ENCODE measurements at places on chromosomes 5 and 9.

DNA sequence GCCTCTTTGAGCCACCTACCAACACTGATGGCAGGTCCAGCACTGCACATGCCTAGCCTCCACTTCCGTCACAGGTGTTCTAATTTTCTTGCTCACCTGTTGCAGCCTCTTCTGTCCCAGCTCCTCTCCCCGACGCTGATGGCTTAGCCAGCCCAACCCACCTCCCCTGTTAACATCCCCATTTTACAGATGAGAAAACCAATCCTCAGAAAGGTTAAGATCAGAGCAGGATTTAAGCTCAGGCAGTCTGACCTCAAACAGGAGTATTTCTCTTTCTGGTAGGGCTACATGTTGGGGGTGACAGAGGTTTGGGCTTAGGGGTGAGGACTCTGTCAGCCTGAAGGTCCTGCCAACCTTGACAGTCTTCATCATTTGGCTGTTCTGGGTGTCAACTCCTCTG is 74.5 kb upstream of the PITX1 start:
- DNase-seq = no peak

DNA sequence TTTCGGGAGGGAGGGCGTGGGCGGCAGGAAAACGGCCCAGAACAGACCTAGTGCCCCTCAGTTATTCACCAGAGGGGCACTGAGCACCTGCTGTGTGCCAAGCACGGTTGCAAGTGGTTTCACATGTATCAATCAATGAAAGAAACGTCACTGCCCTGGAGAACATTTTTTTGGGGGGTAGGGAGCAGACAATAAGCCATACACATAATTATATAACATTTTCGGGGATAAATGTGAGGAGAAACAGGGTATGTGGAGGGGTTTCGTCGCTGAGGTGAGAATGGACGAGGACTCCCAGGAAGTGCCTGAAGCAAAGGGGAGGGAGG is 444 bp upstream of the ZNF354A start:
- peak; percentile 3 for DNase-seq

GRCh38 chr9:123608104-123608503 is 252.1 kb downstream of the CRB2 start:
- no peak for DNase-seq

- DNase-seq = no peak
Measured at GRCh38 chr5:131396015-131396414, 132.2 kb downstream of the CDC42SE2 start.

DNA sequence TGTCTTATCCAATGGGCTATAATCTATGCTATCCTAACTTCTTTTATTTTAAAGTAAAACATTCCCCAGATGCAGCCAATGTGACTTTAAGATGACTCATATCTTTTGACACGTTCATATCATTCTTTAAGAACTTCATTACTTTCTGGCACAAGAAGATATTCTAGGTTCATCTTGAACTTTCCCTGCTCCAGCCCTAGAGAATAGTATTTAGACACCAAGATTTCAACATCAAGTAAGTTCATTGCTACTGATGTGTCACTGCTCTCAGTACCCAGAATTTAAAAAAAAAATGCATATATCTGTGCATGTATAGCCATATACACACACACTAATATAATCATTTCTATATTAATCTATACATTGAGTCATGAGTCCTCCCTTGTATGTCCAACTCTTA is 175.2 kb downstream of the SAXO1 start:
- DNase-seq = no peak

Measured in T-helper 1 cell (primary cell).